Head of caudate nucleus (tissue), 42 donors: ENCODE measurements at places on chromosomes 13 and 19.

GRCh38 chr13:113084943-113085540 is 20.5 kb upstream of the F7 start:
- no peak for DNase-seq

DNA sequence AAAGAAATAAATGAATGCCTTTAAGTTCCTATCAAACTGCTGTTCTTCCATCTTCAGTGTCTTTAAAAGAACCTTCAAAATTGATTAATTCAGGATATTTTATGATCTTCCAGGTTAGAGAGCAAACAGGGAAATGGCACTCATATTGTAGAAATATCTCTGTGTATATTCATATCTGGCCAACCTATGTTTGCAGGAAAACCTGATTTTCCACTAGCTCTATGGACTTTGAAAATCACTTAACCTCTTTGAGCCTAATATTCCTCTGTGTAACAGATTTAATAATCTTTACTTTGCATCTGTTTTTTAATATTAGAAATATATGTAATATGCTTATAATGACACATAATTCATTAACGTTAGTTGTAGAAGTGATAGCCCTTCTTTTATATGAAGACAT is 227.7 kb upstream of the ATXN8OS start:
- DNase-seq = no peak

DNA sequence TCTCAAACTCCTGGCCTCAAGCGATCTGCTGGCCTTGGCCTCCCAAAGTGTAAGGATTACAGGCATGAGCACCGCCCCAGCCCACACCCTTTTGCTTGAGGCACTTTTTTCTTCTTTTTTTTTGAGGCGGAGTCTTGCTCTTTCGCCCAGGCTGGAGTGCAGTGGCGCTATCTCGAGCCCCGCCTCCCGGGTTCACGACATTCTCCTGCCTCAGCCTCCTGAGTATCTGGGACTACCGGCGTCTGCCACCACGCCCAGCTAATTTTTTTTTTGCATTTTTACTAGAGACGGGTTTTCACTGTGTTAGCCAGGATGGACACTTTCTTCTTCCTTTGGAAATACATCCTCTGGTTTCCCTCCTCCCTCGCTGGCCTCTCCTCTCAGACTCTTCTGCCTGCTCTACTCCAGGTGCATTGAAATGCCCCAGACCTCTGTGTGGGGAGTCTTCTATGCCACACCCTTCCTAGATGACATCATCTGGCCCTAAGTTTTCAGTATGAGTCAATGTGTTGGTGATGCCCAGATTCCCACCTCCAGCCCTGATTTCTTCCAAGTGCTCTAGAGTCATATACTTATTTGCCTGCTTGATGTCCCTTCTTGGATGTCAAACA is 20.7 kb upstream of the TPT1 start:
- DNase-seq = no peak

DNA sequence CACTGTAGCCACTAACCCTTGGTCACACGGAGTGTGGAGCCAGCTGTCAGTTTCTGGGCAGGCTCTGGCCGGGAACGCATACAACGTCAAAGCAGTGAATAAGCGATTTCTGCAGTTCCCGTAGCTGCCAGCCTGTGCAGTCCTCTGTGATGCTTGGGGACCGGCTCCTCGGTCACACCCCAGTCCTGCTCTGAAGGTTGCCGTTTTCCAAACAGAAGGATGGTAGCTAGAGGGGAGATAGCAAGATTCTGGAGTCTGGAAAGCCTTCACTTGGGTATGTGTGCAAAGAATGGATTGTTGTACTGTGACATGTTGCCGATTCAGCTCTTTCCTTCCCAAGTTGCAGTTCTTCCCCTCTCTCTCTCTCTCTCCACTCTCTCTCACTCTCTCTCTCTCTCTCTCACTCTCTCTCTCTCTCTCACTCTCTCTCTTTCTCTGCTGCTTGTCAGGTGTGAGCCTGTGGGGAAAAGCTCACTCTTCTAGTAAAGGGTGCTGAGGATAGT is 38.7 kb upstream of the C1QTNF9 start:
- peak; percentile 78 for DNase-seq

GRCh38 chr13:99055281-99055680 is 77.4 kb upstream of the DOCK9 start:
- no peak for DNase-seq

DNA sequence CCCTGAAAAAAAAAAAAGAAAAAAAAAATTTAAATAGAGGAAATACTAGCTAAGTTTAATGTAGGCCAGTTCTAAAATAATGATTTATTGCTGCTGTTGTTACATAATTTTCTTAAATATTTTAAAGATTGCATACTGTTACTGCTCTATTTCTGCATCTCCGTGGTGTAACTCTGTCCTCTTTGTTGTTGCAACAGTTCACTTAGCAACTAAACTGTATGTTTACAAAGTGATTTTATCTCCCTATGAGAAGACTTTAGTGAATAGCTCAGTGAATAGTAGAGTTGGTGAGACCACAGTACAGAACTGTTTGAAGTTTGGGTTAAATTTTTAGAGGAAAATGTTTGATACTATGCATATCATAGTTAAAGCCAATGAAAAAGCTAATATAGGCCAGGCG is 19.4 kb downstream of the BRCA2 start:
- DNase-seq = no peak

DNA sequence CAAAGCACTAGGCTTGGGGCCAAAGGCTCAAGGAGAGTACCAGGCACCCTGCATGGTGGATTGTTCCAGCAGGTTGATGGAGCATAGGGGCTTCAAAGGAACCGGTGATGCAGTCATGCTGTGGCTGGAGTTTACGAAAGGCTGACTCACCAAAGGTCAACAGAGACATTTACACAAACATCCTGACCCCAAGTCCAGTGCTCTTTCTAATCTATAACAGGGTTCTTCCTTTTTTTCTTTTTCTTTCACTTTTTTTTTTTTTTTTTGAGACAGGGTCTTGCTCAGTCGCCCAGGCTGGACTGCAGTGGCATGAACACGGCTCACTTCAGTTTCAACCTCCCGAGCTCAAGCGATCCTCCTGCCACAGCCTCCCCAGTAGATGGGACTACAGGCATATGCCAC is 35.6 kb upstream of the TPTE2 start:
- no peak for DNase-seq

- DNase-seq = no peak
These were observed 112.2 kb upstream of the ZNF91 start for GRCh38 chr19:23507446-23507845.

DNA sequence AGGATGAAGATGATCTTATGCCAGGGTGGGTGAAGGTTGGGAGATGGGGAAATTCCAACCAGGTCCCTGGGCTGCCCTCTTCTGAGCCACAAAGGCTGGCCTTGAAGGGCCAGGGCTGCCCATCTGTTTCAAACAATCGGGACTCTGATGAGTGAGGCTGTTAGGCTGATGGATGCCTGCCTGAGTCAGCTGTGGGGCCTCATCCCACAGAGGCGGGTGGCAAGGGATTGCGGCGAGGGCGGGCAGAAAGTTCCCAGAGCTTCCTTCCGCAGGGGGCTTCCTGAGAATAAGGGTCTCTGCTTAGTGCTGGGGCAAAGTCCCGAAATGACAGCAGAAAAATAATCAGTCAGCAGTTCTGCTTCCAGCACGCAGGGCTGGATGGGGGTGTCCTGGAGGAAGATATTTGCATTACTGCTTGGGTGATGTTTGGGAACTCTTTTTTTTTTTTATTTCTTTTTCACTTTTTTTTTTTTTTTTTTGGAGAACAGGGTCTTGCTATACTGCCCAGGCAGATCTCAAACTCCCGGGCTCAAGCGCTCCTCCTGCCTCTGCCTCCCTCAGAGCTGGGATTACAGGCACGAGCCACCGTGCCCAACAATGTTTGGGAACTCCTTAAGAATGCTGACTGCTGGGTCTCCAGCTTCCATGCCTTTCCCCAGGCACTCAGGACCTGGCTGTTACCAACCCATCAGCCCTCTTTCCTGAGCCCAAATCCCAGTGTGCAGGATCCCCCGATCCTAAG is 14.1 kb downstream of the SH3GL1 start:
- peak; percentile 72 for DNase-seq

GRCh38 chr13:113663934-113664333 is 3.1 kb upstream of the GRK1 start:
- DNase-seq = no peak

- no peak for DNase-seq
These were observed 194.1 kb downstream of the NUFIP1 start for GRCh38 chr13:44795176-44795575.

GRCh38 chr13:82341116-82341515 is 1541.2 kb downstream of the SLITRK1 start:
- DNase-seq = no peak

- DNase-seq = no peak
These were observed 1.9 kb downstream of the ATP4B start for GRCh38 chr13:113656003-113656588.

GRCh38 chr13:112069061-112069844 is 2.3 kb downstream of the SOX1 start:
- no peak for DNase-seq

DNA sequence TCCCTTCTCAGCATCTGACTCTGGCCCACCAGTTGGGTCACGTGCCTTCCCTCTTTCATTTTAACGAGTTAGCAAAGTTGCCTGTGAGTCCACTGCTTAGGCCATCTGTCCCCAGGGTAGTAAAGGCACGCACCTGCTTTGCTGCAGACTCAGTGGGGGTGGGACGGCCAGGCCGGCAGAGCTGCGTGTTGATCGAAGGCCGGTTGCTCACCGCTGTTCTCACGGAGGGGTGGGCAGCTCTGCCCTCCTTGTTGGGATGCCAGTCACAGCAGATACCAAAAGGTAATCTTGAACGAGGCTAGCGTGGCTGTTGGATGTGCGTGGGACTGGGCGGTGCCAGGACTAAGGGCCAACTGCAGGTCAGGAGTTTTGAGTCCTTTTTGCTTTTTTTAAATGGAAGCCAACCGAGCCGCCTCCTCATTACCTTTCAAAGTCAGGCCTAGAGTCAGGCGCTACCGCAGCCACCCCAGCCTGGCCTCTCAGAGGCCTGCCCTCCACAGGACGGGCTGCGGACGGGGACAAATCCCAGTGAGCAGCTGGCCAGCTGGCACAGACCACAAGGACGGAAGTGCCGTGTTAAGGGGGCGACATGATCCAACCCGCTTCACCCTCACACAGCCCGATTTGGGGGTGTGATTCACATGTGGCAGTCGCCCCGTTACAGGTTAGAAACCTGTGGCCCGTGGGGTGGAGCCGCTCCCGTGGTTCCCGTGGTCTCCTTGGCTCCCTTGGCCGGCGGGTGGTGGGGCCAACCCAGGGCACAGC is 20.6 kb downstream of the ADPRHL1 start:
- no peak for DNase-seq

DNA sequence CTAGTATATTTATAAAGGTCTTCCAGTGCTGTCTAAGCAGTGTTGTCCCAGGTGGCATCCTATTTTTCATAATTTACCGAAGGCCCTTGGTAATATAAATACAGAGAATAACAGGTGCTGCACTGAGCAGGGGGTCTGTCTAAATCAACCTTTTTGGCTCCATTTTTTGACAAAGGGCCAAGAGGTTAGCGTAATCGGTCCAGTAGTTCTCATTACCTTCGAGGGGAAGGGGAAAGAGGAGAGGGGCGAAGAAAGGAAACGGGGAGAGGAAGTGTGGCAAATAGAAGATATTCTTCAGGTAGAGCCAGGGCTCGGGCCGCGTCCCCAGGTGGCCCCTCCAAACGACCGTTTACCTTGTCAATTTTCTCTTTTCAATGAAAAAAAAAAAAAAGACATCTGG is 749 bp upstream of the PAN3 start:
- DNase-seq = peak; percentile 39

DNA sequence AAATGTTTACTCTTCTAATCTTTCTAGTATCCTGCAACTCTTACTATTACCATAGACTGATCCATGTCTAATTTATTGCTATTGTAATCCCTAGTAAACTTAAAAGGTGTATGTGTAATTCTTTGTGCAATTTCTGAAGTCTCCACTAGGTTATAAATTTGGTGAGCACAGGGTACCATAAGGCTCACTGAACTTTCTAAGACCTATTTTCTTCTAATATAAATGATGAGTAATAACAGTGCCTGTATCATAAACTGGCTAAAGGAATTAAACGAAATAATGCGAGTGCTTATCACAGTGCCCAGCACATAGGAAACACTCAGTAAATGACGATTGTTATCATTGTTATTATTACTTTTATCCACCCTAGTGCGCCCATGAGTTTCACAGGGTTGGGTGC is 119.1 kb downstream of the KLF12 start:
- no peak for DNase-seq

DNA sequence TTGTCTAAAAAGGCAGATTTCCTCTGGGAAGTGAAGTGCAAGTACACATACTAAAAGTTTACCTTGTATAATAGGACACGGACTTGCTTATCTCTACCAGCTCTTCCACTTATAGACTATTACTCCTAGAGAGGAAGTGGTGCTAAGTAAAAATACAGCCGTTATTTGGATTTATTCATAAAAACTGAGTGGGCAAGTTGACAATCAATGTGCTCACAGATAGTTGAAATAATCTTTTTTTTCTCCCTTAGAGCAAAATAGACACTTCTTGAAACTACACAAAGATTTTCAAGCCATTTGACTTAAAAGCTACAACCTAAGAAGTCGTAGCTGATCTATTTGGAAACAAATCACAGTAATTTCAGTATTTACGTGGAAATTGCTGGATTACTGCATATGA is 2584.7 kb upstream of the PCDH20 start:
- DNase-seq = no peak

DNA sequence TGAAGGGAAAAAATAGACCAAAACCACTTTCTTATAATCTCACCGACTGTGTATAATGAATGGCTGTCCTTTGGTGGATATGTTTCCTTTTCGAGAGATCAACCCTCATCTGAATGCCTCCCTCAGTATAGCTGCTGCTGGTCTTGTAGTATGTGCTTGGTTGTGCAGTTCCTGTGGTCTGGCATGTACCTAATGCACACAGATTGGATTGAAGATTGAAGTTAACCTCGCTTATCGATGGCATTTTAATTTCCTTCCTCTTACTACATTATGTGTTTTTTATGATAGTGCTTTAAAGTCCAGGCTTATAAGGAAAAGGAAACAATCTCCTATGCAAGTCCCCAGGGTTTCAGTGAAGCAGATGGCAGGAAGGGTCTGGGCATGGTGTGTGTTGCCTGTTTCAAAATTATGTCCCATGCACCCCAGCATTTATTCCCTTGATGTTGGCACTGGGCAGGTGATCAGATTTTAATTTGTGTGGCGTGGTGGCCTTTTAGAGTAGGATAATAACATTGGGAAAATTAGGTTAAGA is 334.1 kb downstream of the SHISA2 start:
- DNase-seq = no peak

- DNase-seq = no peak
These were observed 158.9 kb upstream of the SGCG start for GRCh38 chr13:23021906-23022305.

GRCh38 chr13:93977986-93978385 is 501.5 kb downstream of the DCT start:
- DNase-seq = no peak

DNA sequence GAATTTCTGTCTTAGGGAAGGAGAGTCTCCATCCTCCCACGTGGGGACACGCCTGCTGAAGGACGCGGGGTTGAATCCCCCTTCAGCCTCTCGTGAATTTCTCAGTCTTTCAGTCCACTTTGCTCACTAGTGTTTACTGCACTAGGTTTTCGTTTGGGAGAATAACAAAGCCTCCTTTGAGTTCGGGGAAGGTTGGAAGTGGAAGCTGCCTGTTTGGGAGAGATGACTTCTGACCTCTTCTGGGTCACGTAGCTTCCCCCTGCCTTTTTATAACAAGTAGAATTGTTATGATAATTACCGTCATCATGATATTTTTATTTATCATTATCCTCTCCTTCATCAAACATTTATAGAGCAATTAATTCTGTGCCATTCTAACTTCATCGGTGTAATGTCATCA is 60.7 kb downstream of the ATP11A start:
- DNase-seq = no peak

GRCh38 chr19:6963244-6963852 is 57.9 kb downstream of the MBD3L2B start:
- no peak for DNase-seq

- DNase-seq = no peak
These were observed at the start of gene EPS8L1 for GRCh38 chr19:55075371-55075998. Gene EPS8L1, plus strand, starts transcription at chr19:55075869. Its CDS starts 576 bp downstream, at chr19:55076445.
